Astrocyte of the spinal cord (primary cell): ENCODE measurements at places on chromosomes 3 and 15.
A peak's percentile ranks its signal among the peaks of the same experiment; 100 is the strongest.

- no peak for DNase-seq
These were observed 130.5 kb downstream of the LRRC3B start for GRCh38 chr3:26753095-26753494.

- no peak for DNase-seq
These were observed 573.7 kb downstream of the EPHB1 start for GRCh38 chr3:135368781-135369180.

DNA sequence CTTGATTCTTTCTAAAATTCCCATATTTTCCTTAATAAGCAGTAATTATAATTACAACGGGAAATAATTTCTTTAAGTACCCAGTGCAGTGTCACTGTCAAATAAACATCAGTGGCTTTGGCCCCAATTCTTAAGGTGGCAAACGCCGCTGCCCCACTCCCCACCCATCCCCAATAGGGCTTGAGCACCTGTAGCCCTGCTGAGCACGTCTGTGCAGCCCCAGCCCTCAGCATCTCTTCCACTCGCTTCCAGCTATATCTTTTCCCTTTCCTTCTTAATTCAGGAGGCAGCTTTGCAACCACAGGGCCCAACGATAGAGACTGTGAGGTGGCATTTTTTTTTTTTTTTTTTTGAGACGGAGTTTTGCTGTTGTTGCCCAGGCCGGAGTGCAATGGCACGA is 9.0 kb downstream of the PPM1M start:
- no peak for DNase-seq

GRCh38 chr15:69577397-69577796 is 124.8 kb downstream of the RPLP1 start:
- DNase-seq, result no peak

GRCh38 chr15:89627256-89627970 is 27.9 kb downstream of the KIF7 start:
- DNase-seq, result no peak

- DNase-seq, result no peak
These were observed 202.3 kb upstream of the STAC start for GRCh38 chr3:36178018-36178417.

DNA sequence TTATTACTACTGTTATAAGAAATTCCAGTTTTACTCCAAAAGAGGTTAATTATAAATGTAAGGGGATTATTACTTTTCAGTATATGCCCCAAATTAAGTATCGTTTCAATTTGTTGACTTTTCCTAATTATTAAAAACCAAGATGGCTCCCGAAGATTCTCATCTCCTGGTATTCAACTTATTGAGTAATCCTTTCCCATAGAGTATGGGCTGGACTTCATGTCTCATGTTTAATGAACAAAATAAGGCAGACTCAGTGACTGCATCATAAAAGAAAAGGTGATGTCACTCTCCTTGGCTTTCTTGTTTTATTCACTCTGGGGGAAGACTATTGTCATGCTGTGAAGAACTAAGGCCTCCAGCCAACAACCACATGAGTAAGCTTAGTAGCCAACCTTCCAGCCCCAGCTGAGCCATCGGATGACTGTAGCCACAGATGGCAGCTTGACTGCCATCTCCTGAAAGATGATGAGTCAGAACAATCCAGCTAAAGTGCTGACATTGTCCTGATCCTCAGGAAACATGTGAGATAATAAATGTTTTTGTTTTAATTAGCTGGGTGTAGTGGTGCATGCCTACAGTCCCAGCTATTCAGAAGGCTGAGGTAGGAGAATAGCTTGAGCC is 17.3 kb downstream of the IGF2BP2 start:
- peak; percentile 98 for DNase-seq
